ENCODE measurements at places on chromosomes 11 and 22.

DNA sequence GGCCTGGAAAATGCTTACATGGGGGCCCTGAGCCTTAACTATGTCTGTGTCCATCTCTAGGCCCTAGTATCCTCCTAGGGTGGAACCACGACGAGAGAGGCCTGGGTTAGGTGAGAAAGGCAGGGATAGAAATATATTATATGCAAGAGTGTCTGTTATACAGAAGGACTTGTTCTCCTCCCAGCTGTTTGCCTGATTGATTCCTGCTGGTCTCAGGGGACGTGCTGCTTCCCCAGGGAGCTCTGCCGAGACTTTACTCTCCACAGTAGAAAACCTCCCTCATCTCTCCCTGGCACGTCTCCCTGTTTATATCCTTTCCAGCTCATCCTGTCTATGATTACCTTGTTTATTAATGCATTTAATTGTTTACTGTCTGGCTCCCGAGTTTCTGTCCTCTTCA, 132.6 kb downstream of the MIAT start:
- peaks cover 31% of the 10 kb centered on the region for H3K4me1 ChIP-seq
- no peak overlapping the region for H3K27ac ChIP-seq
- no peak for DNase-seq
- H3K36me3 ChIP-seq: no peaks in the 10 kb centered on the region

DNA sequence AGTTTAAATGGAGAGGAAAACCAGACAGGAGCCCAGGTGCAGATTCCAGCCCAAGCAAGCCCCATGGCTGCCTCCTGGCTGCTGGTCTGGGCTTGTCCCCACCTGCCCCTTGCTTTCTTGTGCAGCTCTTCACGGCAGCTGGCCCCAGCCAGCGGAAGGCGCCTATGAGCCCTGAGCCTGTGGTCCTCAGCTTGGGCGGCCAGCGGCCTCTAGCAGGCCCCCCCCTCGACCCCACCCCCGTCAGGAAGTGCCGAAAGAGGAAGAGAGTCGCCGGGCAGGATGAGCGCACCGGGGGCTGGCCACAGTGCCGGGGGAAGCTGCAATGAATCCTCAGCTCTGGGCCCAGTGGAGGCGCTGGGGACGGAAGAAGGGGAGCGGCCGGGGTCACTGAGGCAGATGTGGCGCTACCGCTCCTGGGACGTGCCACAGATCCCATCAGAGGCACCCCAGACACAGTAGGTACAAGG, 2.1 kb upstream of the DGKZ start:
- H3K27me3 ChIP-seq: no peaks in the 10 kb centered on the region
- peak overlapping the region; percentile 83 for H3K4me3 ChIP-seq
- H3K27ac ChIP-seq: peak overlapping the region; percentile 88
- H3K36me3 ChIP-seq: peaks cover 5% of the 10 kb centered on the region
- peaks cover 58% of the 10 kb centered on the region for H3K4me1 ChIP-seq

GRCh38 chr11:124725719-124726105, 14.0 kb upstream of the NRGN start:
- no peaks in the 10 kb centered on the region for H3K36me3 ChIP-seq
- no peak overlapping the region for H3K4me3 ChIP-seq
- H3K4me1 ChIP-seq: peaks cover 10% of the 10 kb centered on the region
- no peak for DNase-seq

DNA sequence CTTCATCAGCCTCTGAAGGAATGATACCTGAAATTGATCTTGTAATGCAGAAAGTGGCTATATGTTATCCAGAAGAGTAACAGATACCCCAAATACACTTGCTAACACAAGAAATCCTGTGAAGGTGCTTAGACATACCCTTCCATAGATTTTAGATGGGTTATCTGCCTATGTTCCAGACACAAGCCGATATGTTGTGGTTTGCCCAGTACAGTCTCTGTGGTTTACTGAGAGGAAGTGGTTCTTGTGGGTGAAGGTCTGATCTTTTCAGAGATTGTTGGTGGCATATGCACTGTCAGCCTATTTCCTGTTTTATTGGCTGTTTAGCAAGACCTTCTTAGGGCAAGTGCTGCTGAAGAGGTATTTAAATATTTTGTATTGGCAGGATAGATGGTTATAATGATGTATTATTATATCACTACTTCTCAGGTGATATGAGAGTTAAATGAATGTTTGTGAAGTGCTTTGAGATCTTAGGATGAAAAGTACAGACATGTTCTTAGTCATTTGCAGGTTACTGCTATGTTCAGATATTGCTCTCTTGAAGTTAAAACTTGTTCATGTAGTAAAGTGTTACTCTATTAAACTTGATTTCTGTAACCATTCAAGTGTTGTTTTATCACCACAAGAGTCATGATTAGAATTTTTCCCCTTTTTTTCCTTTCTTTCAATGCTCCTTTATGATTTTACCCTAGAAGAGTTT, 8.2 kb downstream of the ARHGEF12 start:
- H3K36me3 ChIP-seq: peaks cover 8% of the 10 kb centered on the region
- peak overlapping the region; percentile 65 for H3K27ac ChIP-seq
- H3K4me3 ChIP-seq: peak overlapping the region; percentile 74
- DNase-seq: no peak
- peaks cover 21% of the 10 kb centered on the region for H3K4me1 ChIP-seq

GRCh38 chr11:102177974-102178631, 67.9 kb downstream of the YAP1 start:
- peaks cover 2% of the 10 kb centered on the region for H3K27me3 ChIP-seq
- no peak overlapping the region for H3K27ac ChIP-seq
- no peaks in the 10 kb centered on the region for H3K36me3 ChIP-seq
- no peak overlapping the region for H3K4me3 ChIP-seq

DNA sequence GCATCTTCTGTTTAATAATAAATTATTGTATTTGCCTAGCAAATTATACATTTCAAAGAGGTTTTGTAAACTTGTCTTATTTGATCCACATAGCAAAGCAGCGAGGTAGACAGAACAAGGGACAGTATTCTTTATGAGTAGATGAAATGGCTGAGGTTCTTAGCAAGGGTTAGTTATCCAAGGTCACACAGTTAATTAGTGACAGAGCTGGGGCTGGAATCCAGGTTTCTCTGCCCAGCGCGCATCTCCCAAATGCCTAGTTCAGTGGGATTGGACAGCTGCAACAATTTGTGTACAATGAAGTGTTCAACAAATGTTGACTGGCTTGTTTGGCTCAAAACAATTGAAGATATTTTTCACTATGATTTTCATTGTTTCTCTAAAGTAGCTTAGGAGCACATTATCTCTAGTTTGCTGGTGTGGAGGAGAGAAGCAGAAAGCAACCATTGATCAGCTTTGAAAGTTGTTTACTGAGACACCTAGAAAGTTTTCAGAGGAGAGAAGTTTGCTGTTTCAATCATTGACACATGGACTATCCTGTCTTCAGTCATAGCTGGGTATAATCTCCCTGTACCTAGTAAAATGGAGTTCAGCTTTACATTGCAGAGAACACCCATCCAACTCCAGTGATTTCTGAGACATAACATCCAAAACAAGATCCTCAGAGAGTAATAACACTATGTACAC, 270.6 kb downstream of the FAT3 start:
- no peak overlapping the region for H3K27ac ChIP-seq
- no peaks in the 10 kb centered on the region for H3K4me1 ChIP-seq
- no peaks in the 10 kb centered on the region for H3K36me3 ChIP-seq
- H3K4me3 ChIP-seq: no peak overlapping the region
- DNase-seq: no peak

- peaks cover 6% of the 10 kb centered on the region for H3K4me1 ChIP-seq
- H3K4me3 ChIP-seq: no peak overlapping the region
- no peaks in the 10 kb centered on the region for H3K36me3 ChIP-seq
- no peak overlapping the region for H3K27ac ChIP-seq
These were observed 36.5 kb downstream of the GRIK4 start for GRCh38 chr11:120547811-120548681.

DNA sequence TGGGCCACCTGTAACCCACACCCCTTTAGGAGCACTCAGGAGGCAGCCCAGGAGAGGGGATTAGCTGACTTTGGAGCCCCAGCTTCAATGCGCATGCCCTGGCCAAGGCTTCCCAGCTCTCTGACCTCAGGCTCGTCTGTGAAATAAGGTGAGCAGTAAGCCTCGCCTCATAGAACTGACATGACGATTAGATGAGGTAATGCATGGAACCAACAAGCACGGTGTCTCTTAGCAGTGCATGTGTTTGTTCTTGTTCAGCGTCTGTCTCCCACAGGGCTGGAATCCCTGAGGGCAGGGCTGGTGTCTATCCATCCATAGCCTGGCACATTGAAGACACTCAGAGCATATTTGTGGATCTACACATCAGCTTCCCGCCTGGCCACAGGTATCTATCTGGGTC, 415.4 kb downstream of the MN1 start:
- H3K27me3 ChIP-seq: peaks cover 10% of the 10 kb centered on the region
- DNase-seq: no peak
- H3K36me3 ChIP-seq: no peaks in the 10 kb centered on the region
- H3K4me3 ChIP-seq: no peak overlapping the region
- no peak overlapping the region for H3K27ac ChIP-seq

DNA sequence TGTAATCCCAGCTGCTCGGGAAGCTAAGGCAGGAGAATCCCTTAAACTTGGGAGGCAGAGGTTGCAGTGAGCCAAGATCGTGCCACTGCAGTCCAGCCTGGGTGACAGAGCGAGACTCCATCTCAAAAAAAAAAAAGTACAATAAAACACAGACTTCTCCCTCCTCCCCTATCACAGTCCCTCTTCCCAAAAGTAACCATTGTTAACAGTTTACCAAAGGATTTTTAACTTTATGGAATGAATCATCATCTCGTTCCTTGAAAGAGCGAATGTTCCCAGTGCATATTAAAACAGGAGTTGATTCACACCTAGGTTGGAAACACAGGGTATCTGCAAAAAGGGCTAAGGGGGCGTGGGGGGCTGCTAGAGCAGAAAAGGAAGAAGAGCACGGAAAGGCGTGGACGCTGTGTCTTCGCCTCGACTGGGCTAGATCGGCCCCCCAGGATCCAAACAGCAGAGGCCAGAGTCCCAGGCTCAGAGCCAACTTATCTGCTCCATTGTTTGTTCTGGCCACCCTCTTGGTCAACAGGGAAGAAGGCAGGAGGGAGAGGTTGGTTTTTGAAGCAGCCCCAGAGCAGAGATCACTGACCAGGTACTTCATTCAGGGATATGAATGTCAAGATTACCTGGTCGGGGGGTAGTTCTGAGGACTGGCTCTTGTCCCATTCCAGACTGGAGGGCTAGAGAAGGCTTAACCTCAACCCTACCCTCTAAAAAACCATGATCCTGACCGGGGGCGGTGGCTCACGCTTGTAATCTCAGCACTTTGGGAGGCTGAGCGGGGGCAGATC, 2.1 kb upstream of the AHNAK start:
- no peaks in the 10 kb centered on the region for H3K36me3 ChIP-seq
- H3K27me3 ChIP-seq: peaks cover 39% of the 10 kb centered on the region
- H3K27ac ChIP-seq: no peak overlapping the region
- no peak overlapping the region for H3K4me3 ChIP-seq
- no peak for DNase-seq
- H3K4me1 ChIP-seq: peaks cover 45% of the 10 kb centered on the region

DNA sequence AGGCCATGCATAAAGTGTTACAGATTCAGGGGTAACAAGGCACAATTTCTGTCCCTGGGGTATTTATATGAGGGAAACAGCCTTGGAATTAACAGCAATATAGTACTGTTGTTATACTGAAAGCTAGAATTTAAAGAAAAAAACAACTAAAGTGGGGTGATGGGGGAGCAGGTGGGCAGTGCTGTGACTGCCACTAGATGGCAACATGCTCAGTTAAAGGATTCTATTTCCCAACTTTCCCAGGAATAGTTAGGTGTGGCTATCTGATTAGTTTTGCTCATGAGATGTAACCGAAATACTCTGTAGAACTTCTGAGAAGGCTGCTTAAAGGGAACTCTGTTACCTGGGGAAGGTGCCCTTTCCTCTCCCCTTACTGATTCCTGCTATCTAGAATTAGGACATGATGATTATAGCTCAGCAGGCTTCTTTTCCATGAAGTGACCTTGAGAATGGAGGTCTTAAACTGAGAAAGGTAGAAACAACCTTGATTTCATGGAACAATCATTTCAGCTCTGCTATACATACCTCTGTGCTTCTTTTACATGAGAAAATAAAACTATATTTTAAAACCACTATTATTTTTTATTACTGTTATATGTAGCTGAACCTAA, 102.6 kb downstream of the RELT start:
- H3K36me3 ChIP-seq: peaks cover 8% of the 10 kb centered on the region
- no peaks in the 10 kb centered on the region for H3K27me3 ChIP-seq
- H3K4me1 ChIP-seq: no peaks in the 10 kb centered on the region
- no peak overlapping the region for H3K27ac ChIP-seq
- no peak for DNase-seq

- no peak overlapping the region for H3K4me3 ChIP-seq
- H3K27me3 ChIP-seq: no peaks in the 10 kb centered on the region
- no peak overlapping the region for H3K27ac ChIP-seq
- H3K4me1 ChIP-seq: no peaks in the 10 kb centered on the region
These were observed 117.2 kb upstream of the NTM start for GRCh38 chr11:131253142-131253655.

DNA sequence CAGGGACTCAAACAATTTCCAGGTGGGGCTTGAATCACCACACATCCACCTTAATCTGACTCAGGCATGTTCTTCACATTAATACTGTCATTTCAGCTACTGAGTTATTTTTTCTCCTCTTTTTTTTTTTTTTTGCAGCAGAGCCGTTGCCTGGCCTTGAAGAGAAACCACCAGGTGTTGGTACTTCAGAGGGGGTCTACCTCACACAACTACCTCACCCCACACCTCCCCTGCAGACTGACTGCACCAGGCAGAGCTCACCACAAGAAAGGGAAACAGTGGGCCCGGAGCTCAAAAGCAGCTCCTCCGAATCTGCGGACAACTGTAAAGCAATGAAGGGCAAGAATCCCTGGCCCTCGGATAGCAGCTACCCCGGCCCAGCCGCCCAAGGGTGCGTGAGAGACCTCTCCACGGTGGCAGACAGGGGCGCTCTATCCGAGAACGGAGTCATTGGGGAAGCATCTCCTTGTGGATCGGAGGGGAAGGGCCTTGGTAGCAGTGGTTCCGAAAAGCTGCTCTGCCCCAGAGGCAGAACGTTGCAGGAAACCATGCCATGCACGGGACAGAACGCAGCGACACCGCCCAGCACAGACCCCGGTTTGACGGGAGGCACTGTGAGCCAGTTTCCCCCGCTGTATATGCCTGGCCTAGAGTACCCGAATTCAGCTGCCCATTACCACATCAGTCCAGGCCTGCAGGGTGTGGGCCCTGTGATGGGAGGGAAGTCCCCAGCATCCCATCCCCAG, 15.1 kb upstream of the SLC25A18 start:
- H3K27me3 ChIP-seq: no peaks in the 10 kb centered on the region
- H3K4me1 ChIP-seq: peaks cover 2% of the 10 kb centered on the region
- H3K27ac ChIP-seq: no peak overlapping the region
- H3K4me3 ChIP-seq: no peak overlapping the region

GRCh38 chr22:45444168-45444567, 30.7 kb downstream of the RIBC2 start:
- peaks cover 9% of the 10 kb centered on the region for H3K4me1 ChIP-seq
- DNase-seq: no peak
- no peaks in the 10 kb centered on the region for H3K36me3 ChIP-seq
- H3K4me3 ChIP-seq: no peak overlapping the region

- no peak overlapping the region for H3K27ac ChIP-seq
- no peak for DNase-seq
- no peaks in the 10 kb centered on the region for H3K36me3 ChIP-seq
- H3K4me1 ChIP-seq: no peaks in the 10 kb centered on the region
These were observed 1686.8 kb downstream of the LRRC4C start for GRCh38 chr11:39772525-39773137.

- H3K4me3 ChIP-seq: no peak overlapping the region
- no peak for DNase-seq
- no peak overlapping the region for H3K27ac ChIP-seq
- H3K27me3 ChIP-seq: peaks cover 3% of the 10 kb centered on the region
- no peaks in the 10 kb centered on the region for H3K36me3 ChIP-seq
These were observed 53.6 kb upstream of the LYVE1 start for GRCh38 chr11:10622108-10622507.

GRCh38 chr11:35945137-35945518, 1.3 kb downstream of the LDLRAD3 start:
- no peaks in the 10 kb centered on the region for H3K36me3 ChIP-seq
- no peak overlapping the region for H3K27ac ChIP-seq
- peak overlapping the region; percentile 49 for H3K4me3 ChIP-seq
- no peak for DNase-seq
- peaks cover 3% of the 10 kb centered on the region for H3K4me1 ChIP-seq
